Esophagus mucosa (tissue), 1 donor: ENCODE measurements at places on chromosomes 6 and 20. TPM values are rescaled to one million over a fixed set of nuclear protein-coding genes. Genes with fewer than 3 reads are reported as not detected.
A peak's percentile ranks its signal among the peaks of the same experiment; 100 is the strongest.

- ATAC-seq = no peak
These were observed 41.1 kb downstream of the PDE10A start for GRCh38 chr6:165621940-165622339.

- ATAC-seq = no peak
These were observed 46.8 kb upstream of the UNC93A start for GRCh38 chr6:167244064-167244960.

- ATAC-seq = no peak
These were observed 134.6 kb downstream of the IMPG1 start for GRCh38 chr6:75937846-75938245.

- peak; percentile 50 for ATAC-seq
These were observed at the start of gene TRERF1 for GRCh38 chr6:42451333-42452170. Gene TRERF1, minus strand, starts transcription at chr6:42451926. Its CDS starts 182,336 bp downstream, at chr6:42269590.

DNA sequence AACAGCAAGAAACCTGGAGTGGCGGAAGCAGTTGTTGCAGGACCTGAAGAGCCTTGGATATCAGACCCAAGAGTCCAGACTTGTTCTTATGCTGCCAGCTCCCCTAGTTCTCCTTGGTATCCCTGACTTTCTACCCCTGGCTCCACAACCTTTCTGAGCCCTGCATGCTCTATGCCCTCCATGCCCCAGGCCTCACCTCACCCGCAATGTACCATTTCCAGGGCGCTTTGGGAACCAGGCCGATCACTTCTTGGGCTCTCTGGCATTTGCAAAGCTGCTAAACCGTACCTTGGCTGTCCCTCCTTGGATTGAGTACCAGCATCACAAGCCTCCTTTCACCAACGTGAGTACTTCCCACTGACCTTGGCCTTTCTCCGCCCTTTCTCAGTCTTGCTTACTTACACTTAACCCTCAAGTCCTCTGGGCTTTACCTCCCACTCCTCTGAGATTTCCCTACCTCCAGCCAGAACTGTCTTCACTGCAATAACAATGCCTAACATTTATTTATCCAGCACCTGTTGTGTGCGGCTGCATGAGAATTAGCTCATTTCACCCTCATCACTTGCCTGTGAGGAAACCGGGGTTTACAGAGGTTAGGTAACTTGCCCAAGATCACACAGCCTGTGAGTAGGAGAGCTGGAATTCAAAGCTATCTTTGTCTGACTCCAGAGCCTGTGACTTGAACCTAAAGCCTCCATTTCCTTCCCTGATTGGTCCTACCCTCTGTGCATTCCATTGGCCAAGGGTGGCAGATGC lies 2.3 kb downstream of the POFUT1 start:
- no peak for ATAC-seq

- ATAC-seq = no peak
These were observed 7.3 kb downstream of the THEMIS start for GRCh38 chr6:127893541-127893940.

- no peak for ATAC-seq
These were observed 85.4 kb downstream of the SOX4 start for GRCh38 chr6:21678990-21679389.

DNA sequence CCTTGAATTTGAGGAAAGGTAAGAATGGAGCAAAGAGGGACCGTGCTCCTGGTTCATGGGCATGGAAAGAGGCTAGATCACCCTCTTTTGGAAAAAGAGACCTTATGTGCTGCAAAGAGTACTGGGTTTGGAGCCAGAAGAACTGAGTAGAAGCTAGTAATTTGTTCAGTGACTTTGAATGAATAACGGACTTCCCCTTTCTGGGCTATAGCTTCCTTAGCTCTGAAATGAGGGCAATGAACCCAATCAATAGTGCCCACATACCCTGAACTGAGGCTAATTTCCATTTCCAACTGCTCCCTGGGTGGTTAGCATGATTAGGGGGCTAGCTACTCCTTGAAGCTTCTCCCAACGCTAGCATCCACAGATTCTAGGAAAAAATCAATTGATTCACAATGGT lies 121.4 kb downstream of the UNC5CL start:
- ATAC-seq = no peak

- ATAC-seq = no peak
These were observed 85.9 kb downstream of the THBS2 start for GRCh38 chr6:169167581-169168301.

GRCh38 chr6:17621003-17621402 lies 20.9 kb downstream of the FAM8A1 start:
- ATAC-seq = no peak

- ATAC-seq = peak; percentile 49
These were observed 12.7 kb upstream of the EFHC1 start for GRCh38 chr6:52407467-52407866.

DNA sequence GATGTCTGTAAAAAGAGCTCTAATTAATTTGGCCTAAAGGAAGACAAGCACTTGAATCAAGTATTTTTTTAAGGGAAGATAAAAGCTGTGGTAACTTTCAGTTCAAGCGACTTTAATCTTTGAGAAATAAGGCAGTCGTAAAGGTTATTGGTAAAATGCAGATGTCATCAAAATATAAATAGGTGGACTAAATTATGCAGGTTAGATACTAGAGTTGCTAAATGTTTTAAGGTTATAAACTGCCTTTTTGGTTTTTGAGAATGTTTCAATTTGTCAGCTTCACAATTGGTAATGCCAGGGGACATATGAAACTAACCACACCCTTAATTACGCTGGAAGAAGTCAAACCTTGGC lies 159.5 kb upstream of the OLIG3 start:
- ATAC-seq = no peak

DNA sequence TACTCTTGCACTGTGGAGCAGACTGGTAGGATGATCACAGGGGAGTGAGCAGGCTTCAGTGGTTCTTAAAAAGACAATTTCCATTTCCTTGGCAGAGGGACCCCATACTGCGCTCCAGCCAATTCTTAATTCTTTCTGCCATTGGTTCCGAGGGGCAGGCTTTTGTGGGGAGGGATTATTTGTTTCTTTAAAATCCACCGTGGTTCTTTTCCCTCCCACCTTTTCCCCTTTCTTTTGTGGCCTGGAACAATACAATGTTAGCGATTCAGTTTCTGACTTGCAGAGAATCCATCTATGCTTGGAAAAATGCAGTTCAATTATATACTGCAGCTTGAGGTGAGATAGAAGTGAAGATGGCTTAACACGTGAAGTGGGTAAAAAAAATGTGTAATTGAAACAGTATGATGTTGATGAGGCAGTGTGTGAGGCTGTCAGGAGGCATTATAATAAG lies 379.0 kb upstream of the FLRT3 start:
- ATAC-seq = no peak

DNA sequence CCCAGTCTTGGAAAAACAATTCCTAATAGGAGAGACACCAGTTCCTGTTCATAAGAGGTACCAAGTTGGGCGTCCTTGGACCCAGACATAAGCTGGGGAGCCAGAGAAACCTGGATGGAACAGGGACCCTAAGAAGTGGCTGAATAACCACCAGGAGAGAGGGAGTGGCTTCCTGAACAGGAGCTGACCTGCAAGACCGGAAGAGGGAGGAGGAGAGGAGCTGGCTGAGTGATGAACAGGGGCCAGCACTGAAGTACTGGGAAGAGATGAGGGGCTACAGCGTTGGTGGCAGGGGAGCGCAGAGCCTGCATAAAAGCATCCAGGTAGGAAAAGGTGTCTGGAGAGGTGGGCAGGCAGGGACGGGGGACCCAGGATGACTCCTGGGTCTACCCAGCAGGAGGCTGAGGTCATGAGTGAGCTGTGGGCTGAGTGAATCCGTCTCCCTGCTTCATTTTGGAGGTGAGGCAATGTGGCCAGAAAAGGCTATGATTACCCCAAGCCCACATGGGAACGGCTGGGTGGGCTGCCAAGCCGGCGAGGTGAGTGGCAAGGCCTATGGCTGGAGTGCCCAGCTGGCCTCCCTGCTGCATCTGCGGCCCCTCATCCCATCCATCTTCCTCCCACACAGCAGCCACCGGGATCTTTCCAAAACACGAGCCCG lies 34.4 kb upstream of the ZFAND3 start:
- ATAC-seq = no peak

GRCh38 chr6:47047479-47048407 lies 5.6 kb upstream of the ADGRF1 start:
- ATAC-seq = peak; percentile 76

- ATAC-seq = no peak
These were observed 21.1 kb downstream of the ELOVL2 start for GRCh38 chr6:11023032-11023431.

- ATAC-seq = peak; percentile 91
These were observed 93.5 kb downstream of the CEBPB start for GRCh38 chr20:50283922-50284810.

GRCh38 chr6:26193467-26194328 lies 106.5 kb downstream of the HFE start:
- ATAC-seq = no peak

- no peak for ATAC-seq
These were observed 96.3 kb downstream of the BMP2 start for GRCh38 chr20:6863798-6864201.

DNA sequence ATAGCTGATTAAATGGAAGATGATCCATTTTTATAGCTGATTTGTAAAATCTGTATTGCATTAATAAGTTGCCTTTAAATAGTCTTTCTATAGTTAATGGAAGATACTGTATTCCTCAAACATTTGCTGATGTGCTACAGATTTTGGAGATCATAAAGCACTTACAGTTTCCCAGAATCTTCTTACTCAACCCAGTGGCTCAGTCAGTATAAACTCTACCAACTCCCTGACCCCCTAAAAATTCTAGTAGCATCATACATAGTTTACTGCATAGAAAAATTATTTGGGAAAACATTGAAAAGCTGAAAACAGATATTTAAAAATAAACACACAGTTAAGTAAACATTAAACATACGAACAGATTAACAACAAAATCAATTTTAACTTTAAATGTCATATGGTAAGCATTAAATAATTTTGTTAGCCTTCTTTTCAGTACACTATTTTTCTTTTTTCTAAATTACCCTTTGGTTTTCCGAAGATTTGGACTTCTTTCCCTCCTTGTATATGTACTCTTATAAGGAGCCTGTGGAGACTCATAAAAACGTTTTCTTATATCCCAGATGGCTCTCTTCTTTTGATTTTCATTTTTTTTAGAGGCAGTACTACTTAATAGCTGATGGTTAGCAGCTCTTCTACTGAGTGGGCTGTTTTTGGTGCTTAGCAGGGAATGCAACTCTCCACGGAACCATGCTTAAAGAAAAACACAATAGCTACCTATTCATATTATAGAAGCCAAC lies 62.7 kb upstream of the BMP5 start:
- ATAC-seq = no peak

GRCh38 chr6:116327803-116328527 lies 42.8 kb upstream of the DSE start:
- ATAC-seq = no peak

GRCh38 chr20:13101706-13102105 lies 92.9 kb downstream of the SPTLC3 start:
- ATAC-seq = peak; percentile 59

DNA sequence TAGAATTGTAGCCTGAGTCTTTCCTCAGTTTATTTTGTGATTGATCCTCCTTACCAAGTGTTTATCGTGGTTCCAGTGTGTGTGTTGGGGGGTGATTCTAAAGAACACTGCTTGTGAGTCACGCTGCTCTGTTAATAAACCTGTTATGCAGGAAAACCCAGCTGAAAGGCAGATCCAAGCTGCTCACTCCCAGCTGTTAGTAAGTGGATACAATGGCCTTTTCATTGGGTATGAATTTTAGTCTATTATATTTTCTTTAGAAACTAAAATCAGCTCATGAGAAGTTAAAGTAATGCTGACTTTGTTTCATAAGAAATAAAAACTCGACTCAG lies 12.2 kb upstream of the DSTN start:
- ATAC-seq = peak; percentile 94

GRCh38 chr6:1326535-1327121 lies 14.7 kb downstream of the FOXQ1 start:
- ATAC-seq = no peak

Gene VGLL2
- not detected for total RNA-seq

Gene GNMT
- total RNA-seq = not detected

Gene ULBP3
- total RNA-seq = 3.8 TPM

Gene COL21A1
- total RNA-seq = 4.9 TPM

Gene SLC17A2
- total RNA-seq = not detected

Gene TNNC2
- total RNA-seq = not detected

Gene LAMA5
- 83.4 TPM for total RNA-seq

Gene NRSN1
- total RNA-seq = not detected

Gene SOX4
- 10.5 TPM for total RNA-seq

Gene HLA-DQA2
- total RNA-seq = 0.80 TPM

Gene RNF182
- total RNA-seq = 0.20 TPM

Gene PLEKHG1
- total RNA-seq = 34.2 TPM

Gene SYS1
- total RNA-seq = 13.7 TPM
